ENCODE measurements at places on chromosomes 7 and 10.

DNA sequence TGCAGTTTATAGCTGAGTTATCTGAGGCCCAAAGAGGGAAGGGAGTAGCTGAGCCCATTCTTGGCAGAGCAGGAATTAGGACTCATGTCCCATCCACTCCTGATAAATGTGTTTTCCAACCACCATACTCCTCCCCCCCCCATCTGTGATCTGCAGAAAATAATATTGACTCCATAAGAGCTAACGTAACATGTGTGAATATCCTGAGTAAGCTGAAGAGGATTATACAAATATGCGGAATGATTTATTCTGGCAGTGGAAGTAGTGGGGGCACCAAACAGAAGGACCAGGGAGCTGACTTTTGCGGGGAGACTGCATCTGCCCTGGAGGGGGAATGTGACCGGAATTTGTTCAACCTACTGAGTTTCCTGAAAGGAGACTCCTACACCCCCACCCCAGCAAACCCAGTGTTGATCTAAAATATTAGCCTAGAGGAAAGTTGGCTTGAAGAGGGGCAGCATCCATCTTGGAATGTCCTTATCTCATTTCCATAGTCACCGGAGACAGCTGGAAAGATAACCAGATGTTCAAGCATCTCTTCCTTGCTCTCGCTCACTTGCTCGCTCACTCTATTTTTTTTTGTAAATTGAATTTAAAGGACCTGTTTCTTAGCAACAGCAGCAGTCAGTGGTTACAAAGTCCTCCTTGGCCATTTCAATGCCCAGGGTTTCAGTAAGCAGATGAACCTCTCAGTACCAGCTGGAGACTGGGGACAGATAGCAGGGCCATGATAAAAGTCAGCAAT is 114.7 kb downstream of the RPS24 start:
- no peak for DNase-seq

DNA sequence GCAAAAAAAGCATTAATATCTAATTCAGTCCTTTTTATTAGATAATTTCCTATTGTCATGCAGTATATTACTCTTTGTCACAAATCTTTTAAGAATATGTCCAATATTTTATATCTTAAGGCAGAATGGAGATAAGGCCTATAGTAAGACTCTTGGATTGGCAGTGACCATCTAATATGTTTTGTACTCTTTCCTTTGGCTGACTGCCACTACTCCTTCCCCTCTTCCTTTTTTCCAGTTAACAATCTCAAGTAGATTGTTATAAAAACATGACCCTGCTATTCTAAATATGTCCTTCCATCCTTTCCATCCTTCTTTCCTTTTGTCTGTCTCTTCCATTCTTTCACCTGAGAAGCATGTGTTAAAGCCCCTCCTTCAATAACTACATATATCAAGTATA is 92.8 kb upstream of the TMEM168 start:
- no peak for DNase-seq

GRCh38 chr7:44629829-44630522 is 23.5 kb downstream of the OGDH start:
- no peak for DNase-seq

GRCh38 chr7:131231381-131232220 is 96.1 kb upstream of the MKLN1 start:
- peak; percentile 44 for DNase-seq

GRCh38 chr10:118823256-118823907 is 68.6 kb upstream of the CACUL1 start:
- no peak for DNase-seq

DNA sequence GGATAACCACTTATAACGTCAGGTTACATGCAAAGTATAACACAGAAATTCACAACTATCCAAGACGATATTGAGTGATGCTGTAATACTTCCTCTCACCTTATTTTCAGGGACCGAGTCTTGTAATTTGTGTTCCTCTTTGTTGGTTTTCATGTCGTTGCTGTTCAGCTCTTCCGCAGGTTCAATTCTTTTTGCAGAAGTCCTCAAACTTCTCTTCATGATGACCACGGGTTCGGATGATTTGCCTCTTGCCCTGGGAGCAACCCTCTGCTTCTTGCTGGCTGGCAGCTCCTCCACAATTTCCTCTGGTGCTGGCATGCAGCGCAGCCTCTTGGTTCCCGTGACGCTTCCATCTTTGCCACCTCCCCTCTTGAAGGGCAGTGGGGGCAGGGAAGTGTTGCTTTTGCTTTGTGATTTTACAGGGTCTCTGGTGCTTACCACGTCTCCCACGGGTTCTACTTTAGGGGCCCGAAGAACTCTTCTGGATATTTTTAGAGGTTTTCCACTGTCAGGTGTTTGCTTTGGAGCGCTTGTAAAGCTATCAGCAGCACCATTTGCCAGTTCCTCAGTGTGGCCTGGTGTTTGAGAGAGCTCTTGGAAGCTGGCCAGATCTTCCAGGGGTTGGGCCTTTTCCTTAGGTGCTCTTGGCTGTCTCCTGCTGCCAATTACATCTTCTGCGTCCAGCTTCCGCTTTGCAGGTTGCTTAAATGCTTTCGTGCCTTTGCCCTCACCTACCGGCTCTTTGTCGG is 23.6 kb downstream of the MKI67 start:
- no peak for DNase-seq

- no peak for DNase-seq
These were observed 137.5 kb downstream of the ZEB1 start for GRCh38 chr10:31456468-31456867.

DNA sequence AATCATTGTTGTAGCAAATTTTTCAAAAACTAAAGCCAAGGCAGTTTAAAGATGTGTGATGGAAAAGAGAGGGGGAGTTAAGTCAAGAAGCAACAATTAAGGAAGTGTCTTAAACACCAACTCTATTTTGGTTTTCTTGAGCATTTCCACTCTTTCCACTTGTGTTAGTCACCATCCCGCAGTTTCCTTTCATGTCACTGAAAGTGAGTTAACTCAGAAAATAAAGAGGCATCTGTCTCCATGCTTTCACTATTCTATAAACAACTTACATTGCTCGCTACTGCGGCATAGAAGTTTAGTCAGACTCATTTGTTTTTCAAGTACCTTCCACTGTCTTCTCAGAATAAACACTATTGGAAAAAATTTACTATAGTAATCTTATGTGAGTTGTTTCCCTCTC is 284.9 kb upstream of the SEMA3D start:
- DNase-seq = no peak

DNA sequence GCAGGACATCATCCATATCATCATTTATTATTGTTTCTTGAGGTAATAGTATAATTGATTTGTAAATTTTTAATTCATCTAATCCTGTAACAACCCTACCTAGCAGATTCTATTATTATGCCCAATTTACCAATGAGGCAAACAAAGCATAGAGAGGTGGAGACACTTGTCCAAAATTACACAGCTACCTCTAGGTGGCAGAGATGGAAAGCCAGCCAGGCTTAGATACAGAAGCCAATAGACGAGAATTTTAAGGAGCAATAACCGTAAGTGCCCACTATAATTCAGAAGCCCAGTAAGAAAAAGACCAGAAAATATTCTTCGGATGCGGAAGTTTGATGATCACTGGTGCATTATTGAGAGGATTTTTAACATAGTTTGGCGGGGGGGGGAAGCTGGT is 54.0 kb downstream of the ANK3 start:
- no peak for DNase-seq

GRCh38 chr7:46680147-46680546 is 759.1 kb upstream of the IGFBP3 start:
- no peak for DNase-seq

- no peak for DNase-seq
These were observed 43.4 kb downstream of the SHTN1 start for GRCh38 chr10:116961406-116962251.

GRCh38 chr10:85643845-85644525 is 722.6 kb downstream of the GRID1 start:
- DNase-seq = no peak

GRCh38 chr10:80046629-80047441 is 31.6 kb upstream of the TMEM254 start:
- peak; percentile 69 for DNase-seq

DNA sequence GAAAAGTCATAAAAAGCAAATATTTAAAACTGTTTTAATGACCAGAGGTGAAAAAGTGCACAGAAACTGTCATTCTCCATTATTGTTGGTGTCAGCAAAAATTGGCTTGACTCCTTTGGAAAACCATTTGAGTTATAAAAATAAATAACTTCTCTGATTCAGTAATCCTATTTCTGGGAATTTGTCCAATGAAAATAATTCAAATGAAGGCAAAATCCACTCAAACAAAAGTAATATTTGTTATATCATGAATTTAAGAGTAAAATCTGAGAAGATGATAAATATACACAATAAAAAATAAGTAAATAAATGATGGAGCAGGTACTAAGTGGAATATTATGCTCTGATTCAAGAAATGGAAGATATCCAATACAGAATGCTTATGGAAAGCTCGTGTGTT is 326.6 kb upstream of the KLF6 start:
- no peak for DNase-seq

DNA sequence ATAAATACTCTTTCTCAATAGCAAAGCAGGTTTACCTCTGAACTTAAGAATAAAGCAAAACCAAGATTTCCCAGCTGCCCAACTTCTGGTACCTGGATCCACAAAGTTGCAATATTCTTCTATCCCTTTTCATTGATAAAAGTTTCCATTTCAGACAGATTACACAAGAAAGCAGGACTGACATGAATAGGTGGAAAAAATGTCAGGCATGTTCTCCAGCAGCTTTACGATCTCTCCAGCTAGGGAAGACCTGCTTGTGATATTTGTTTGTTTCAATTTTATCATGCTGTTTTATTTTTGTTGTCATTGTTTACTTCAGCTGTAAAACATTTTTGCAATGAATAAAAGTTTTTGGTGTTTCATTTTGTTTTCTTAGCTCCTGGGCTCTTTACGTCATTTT is 9.0 kb downstream of the RGS10 start:
- DNase-seq = no peak

GRCh38 chr10:74424565-74424964 is 273.5 kb downstream of the ADK start:
- no peak for DNase-seq

DNA sequence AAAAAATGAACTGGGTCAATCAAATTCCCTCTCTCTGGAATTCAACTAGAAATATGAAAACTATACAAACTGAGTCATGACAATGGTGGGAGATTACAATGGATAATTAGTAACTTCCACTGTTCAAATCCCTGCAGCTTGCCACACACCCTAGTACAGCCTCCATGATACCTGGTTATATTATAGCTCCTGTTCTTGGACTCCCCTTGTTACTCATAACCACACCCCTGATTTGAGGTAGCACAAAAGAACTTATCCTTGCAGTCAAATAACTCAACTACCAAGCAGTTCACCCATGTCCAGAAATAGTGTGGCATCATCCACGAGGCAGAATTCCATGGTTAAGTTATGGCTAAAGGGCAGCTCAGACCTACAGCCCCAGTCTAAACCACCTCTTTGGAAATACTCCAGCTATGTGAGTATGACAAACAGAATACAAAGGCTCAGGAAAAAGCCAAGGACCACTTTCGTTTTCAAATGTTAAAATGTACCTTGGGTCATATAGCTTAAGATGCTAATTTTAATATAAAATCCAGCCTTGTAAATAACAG is 164.7 kb downstream of the CPEB3 start:
- no peak for DNase-seq

DNA sequence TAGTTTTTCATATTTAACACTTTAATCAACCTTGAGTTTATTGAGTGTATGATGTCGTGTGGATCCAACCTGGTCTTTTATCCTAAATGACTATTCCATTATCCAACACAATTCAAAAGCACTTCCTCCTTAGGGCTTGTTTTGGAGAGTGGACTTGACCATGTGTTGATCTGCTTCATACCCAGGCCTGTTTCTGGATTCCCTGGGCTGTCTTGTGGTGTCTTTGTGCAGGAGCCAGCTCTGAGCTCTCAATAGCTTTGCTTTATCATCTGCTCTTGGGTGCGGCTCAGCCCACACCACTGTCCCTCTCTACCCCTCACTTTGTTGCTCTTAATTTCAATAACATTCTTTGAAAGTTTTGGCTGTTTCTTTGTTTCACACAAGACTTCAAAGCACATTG is 70.9 kb upstream of the CHST15 start:
- DNase-seq = no peak

- DNase-seq = no peak
These were observed 247.0 kb upstream of the MKI67 start for GRCh38 chr10:128373071-128373749.

DNA sequence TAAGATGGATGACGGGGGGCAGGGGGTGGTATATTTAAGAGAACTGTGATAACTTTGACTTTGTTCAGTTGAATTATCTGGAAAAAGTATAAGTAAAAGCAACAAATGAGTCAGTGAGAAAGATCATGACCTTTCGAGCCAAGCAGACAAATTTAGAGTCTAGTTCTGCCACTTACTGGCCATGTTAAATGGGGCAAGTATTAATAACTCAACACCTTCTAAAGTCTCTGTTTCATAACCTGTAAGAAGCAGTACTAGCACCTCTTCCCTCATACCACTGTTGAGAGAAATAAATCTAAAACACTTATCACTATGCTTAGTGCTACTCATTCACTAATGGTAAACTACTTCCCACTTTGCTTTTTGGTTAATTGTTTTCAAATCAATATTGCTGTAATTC is 604.4 kb upstream of the LRRN3 start:
- no peak for DNase-seq

GRCh38 chr10:124736491-124737136 is 7.6 kb downstream of the FAM53B start:
- DNase-seq = no peak

DNA sequence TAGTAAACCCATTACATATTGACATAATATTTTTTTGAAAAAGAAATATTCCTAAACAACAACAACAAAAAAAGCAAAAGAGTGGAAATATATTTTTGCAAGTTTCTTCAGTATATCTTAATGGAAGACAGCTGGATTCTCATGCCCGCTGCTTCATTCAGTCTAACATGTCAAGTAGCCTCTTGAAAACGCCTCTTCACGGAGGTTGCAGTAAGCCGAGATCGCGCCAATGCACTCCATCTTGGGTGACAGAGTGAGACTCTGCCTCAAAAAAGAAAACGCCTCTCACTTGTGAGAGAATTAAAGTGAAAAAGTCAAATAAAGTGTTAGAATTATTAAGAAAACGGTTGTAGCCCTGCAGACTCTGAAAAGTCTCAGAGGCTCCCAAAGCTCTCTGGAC is 1.3 kb downstream of the CUTC start:
- no peak for DNase-seq

DNA sequence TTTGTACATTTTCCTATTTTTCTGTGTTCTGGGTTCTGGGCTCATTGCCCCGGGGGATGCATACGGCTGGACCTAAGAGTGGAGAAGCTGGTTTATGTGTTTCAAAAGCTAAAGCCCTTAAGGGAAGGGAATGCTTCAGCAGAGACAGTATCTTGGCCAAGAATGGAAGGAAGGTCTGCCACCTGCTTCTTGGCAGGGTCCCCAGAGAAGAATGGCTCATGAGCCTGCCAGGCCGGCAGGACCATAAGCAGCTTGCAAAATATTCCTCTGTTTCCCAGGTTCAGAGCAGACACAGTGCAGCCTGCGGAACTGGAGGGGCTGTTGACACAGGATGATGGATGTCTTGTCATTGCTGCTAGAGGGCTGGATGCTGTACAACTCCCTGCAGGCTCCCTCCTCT is 7.8 kb upstream of the ABHD11 start:
- DNase-seq = no peak

All from stimulated activated CD4-positive, alpha-beta T cell treated with anti-CD3 and anti-CD28 coated beads, Interleukin-4, amount 100 ng/mL, for 4 hours (primary cell).